Right ventricle myocardium inferior (tissue), 1 donor: ENCODE measurements at places on chromosomes 4 and X. TPM values are rescaled to one million over a fixed set of nuclear protein-coding genes. Genes with fewer than 3 reads are reported as not detected.

DNA sequence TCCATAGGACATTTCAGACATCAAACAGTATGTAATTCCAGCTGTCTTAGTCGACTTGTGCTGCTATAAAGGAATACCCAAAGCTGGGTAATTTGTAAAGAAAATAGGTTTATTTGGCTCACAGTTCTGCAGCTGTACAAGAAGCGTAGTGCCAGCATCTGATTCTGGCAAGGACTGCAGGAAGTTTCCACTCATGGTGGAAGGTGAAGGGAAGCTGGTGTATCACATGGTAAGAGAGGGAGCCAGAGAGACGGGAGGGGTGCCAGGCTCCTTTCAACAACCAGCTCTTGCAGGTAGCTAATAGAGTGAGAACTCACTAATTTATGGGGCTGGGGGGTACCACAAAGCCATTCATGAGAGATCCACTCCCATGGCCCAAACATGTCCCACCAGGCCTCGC lies 253.0 kb upstream of the FGF13 start:
- DNase-seq = no peak

Gene UGT2B10
- total RNA-seq = not detected

DNA sequence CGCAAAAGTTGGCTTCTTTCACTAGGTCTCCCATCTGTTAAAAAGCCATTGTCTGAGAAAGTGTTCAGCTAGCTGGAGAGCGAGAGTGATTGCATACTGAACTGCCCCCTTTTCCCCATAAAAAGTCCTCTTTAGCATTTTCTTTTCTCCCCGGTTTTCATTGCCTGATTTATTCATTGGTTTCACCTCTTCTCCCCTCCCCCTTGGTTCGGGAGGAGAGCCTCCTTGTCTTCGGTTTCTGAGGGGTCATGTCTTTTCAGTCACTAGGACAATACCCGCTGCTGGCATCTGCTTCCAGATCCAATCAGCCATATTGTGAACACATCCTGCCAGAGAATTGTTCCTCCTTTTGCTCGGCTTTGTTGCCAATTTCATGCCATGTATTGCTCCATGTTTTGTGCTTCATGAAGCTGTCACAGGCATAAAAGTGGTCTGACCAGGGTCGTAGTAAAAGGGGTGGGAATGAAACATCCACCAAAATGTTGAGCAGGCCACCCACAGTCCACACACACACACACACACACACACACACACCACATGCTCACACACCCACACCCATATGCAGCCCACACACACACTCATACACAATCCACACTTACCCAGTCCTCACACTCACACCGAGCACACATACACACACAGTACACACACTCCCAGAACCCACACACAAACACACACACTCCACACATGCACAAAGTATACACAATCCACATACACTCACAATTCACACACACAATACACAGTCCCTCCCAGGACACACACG lies 136.0 kb downstream of the NKX6-1 start:
- no peak for DNase-seq

DNA sequence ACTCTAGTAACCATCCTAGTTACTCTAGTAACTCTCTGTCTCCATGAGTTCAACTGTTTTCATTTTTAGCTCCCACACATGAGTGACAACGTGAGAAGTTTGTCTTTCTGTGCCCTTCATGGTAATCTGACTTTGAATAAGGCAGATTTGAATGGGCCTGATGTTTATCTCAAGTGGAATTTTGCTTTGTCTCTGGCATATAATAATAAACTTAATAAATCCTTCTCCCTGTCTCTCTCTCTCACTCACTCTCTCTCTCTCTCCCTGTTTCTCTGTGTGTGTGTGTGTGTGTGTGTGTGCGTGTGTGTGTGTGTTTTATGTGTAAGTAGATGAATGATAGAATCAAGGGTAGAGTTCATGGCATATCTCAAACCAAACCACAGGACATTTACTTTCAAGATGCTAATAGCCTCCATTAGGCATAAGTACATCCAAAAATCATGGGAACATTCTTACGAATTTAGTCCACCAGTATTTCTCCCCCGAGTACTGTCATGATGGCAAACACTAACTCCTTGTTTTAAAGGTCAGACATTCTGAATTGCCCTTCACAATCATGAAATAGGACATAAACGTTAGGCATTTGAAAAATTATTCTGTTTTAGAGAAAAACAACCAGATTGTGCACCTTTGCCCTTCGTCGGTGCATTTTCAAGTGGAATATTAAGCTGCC lies 193.1 kb downstream of the SPATA18 start:
- no peak for DNase-seq

Gene PRSS12
- total RNA-seq = not detected

DNA sequence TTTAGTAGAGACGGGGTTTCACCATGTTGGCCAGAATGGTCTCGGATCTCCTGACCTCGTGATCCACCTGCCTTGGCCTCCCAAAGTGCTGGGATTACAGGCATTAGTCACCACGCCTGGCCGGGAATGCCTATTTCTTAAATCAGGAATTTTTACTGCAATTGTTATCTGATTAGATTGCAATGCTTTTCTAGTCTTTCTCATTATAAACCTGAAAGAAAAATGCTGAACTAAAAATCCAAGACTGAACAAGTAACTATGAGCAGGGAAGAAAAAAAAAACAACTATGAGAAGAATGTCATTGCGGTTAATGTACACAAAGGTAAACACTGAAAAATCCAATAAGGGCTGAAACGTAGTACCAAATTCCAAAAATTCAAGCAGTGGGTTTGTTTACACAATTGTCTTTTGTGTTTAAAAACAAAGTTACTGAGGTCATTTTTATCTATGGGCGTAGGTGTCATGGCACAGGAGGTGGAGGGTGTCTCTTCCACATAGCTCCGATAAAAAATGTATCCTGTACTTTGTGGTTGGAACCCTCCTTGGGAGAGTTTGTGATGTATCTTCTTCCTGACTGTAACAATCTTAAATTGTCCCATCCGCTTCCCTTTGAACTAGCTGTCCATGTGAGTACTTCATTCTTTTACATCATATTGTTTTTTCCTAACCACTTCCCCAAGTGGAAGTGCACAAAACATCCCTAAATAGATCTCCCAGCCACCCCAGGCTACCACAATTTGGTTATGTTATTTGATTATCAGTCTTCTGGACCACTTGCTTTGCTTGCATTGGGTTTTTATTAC lies 11.1 kb upstream of the TMEM156 start:
- DNase-seq = no peak

- no peak for DNase-seq
Measured at GRCh38 chr4:58983887-58984286, 1873.7 kb upstream of the IGFBP7 start.

Gene C4orf36
- total RNA-seq = 0.78 TPM

DNA sequence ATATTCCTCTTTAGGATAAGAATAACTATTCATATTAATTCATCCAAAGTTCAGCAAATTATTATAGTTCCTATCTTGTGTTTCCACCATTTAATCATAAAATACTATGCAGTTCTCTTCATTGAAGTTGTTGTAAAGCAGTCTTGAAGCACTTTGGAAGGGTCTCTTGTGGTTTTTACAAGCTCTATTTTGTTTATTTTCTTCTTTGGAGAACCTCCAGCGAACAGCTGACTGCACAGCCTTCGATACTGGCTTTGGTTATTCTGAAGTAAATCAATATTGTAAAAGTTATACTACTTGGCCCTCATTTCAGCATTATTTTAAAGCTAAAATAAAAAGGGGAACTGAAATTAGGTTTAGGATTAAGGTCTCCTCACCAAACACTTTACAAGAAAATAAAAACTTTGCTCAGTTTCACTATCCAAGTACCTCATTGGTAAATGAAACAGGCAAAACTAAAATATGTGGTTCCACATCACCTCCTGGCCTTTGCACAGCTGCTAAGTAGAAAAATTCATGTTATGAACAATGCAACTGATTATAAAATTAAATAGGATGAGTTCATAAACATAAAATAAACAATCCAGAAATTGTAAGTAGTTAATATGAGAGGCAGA lies 1629.2 kb upstream of the ADGRL3 start:
- DNase-seq = no peak

- no peak for DNase-seq
Measured at GRCh38 chr4:117481742-117482141, 396.4 kb upstream of the TRAM1L1 start.

GRCh38 chr4:27082776-27083175 lies 222.1 kb downstream of the STIM2 start:
- DNase-seq = no peak

Gene EMCN
- 46.4 TPM for total RNA-seq

Gene CABS1
- total RNA-seq = not detected

DNA sequence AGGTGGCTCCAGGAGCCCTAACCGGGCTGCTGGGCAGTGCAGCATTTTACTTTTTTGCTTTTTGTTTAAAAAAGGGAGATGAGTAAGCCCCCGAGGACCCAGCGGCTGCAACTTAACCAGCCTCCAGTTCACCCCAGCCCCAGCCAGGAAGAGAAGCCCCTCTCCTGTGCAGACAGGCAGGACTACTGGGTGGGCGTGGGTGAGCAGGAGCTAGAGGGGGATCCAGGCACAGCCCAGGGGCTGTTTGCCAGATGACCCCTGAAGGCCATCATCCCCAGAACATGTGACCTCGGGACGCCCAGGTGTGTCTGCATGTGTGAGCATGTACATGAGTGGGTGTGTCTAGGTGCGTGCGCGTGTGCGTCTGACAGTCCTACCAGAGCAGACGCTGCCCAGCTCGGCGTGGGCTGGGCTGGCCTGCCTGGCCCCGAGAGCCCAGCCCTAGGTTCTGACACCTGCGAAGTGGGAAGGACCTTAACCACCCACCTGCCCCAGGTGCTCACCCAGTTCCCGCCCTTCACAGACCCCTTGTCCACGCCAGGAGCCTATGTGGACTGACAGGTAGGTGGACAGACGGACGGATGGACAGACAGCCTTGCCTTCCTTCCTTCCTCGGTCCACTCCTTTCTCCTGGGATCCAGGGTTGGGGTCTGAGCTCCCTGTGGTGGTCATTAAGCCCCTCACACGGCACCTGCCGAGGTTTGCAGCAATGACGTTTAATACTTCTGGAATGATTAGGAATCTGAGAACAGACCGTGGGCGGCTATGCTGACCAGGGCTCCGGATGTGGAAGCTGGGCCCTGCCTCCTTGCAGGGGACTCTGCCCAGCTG lies 7.8 kb upstream of the HAUS3 start:
- peak; percentile 61 for DNase-seq

DNA sequence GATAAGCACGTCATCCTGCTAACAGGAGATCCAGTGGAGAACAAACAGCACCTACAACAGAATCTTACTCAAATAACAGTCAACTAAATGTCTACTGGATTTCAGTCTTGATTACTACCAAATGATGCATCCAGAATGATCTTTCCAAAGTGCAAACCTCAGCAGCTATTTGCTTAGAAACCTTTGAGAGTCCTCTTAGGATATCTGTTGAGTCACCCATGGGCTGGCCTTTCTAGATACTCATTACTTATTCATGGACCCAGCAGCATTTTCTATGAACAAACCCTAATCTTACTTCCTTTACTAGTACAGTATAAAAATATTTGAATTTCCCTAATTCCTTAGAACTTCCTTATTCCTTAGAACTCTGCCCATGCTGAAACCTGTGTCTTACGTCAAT lies 118.5 kb upstream of the PABPC4L start:
- no peak for DNase-seq

Gene CLNK
- not detected for total RNA-seq

DNA sequence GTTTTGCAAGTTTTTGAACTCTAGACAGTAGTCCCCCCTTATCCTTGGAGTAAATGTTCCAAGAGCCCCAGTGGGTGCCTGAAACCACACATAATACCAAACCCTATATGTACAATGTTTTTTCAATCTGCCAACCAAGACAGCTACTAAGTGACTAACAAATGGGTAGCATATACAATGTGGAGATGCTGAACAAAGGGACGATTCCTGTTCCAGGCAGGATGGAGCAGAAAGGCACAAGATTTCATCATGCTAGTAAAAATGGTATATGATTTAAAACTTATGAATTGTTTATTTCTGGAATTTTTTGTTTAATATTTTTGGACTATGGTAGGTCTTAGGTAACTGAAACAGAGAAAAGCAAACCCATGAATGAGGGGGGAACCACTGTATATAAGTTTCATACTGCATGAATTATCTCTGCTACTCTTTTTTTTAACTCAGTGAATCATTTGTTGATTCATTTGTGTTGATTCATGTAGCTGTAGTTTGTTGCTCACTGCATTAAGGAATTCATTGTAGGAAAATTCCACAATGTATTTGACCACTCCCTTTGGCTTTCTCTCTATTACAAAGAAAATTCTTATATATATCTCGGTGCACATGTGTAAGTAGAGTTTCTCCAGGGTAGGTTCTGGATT lies 21.9 kb upstream of the ANXA3 start:
- DNase-seq = no peak

DNA sequence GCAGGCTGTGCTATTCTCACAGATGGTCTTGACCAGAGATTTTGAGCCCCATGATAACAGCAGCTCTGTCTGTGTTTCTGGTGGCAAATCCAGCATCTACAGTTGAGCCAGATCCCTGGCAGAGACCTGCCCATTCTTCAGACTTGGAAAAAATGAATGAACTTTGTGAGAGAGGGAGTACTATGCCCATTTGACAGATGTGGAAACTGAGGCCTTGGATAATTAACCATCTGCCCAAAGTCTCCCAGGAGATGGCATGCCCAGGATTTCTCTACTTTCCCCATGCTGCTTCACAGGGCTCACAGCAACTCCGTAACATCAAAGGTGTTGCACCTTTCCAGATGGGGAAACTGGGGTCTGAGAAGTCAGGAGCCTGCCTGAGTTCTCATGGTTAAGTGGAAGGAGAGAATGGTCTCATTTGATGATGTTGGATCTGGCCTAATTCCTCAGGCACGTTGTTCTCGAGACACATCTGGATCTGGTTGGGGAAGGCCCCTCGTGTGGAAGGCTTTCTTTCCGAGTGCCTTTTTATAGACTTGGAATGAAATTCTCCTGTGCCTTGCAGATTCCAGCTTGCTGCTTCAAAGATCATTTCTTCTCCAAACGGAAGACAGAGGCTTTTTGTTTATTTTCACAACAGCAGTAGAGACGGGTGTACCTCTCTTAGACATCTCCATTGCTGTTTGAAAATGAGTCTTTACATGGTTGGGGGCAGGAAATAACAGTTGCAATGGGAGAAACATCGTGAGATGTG lies 73.3 kb upstream of the STX18 start:
- DNase-seq = no peak

- no peak for DNase-seq
Measured at GRCh38 chr4:188603646-188604045, 464.4 kb downstream of the TRIML1 start.

DNA sequence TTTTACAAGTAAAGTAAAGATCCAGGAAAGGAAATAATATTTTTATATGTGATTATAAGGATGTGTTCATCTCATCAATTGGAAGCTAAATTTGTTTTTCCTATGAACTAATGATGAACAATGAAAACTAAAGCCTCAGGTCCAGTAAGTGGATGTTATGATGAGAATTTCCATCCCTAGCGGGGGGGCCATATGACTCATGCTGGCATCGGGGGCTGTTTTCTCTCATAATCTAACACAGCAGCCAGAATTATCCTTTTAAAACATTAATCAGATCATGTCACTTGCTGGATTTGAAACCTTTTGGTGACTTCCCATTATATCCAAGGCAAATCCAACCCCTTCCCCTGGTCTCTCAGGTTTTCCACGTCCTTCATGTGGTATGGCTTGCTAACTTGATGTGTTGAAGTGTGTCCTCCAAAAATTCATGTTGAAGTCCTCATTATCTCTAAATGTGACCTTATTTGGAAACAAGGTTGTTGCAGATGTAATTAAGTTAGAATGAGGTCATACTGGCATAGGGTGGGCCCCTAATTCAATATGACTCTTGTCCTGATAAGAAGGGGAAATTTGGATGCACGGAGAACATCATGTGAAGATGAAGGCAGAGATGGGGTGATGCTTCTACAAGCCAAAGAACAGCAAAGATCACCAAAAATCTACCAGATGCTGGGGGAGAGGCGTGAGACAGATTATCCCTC lies 96.8 kb downstream of the AKAP4 start:
- DNase-seq = no peak

Gene MAGEB18
- not detected for total RNA-seq
